ENCODE measurements at places on chromosomes 5 and 9.

DNA sequence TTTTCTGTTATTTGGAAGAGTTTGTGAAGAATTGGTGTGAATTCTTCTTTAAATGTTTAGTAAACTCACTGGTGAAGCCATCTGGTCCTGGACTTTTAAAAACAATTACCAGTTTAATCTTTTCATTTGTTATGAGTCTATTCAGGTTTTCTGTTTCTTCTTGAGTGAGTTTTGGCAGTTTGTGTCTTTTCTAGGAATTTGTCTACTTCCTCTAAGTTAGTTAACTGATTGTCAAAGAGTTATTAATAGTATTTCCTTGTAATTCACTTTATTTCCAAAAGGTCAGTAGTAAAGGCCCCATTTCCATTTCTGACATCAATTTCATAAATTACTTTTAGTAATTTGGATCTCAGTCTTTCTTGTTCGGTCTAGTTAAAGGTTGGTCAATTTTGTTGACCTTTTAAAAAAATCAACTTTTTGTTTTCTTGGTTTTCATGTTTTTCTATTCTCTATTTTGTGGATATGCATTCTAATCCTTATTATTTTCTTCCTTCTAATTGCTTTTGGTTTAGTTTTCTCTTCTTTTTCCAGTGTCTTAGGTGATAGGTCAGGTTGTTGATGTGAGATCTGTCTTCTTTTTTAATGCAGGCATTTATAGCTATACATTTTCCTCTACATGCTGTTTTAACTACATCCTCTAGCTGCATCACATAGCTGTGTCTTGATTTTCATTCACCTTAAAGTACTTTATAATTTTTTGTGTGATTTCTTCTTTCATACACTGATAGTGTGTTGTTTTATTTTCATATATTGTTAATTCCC is 7.3 kb upstream of the SMIM3 start:
- no peak for DNase-seq

DNA sequence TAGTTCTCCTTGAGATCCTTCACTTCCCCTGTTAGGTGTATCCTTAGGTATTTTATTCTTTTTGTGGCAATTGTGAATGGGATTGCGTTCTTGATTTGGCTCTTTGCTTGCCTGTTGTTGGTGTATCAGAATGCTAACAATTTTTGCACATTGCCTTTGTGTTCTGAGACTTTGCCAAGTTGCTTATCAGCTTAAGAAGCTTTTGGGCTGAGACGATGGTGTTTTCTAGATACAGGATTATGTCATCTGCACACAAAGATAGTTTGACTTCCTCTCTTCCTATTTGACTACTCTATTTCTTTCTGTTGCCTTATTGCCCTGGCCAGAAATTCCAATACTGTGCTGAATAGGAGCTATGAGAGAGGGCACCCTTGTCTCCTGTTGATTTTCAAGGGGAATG is 609.4 kb upstream of the COX7C start:
- DNase-seq = no peak

DNA sequence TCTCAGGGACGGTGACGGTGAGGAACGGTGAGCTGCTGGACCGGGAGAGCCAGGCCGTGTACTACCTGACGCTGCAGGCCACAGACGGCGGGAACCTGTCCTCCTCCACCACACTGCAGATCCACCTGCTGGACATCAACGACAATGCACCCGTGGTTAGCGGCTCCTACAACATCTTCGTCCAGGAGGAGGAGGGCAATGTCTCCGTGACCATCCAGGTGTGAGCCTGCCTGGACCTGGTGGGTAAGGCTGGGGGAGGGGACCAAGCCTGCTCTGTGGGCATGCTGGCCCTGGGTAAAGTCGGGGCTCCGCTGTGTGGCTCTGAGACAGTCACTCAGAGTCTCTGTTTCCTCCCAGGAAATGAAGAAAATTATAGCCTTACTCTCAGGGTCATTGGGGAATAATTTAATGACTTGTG is 29.3 kb downstream of the CDHR2 start:
- no peak for DNase-seq

DNA sequence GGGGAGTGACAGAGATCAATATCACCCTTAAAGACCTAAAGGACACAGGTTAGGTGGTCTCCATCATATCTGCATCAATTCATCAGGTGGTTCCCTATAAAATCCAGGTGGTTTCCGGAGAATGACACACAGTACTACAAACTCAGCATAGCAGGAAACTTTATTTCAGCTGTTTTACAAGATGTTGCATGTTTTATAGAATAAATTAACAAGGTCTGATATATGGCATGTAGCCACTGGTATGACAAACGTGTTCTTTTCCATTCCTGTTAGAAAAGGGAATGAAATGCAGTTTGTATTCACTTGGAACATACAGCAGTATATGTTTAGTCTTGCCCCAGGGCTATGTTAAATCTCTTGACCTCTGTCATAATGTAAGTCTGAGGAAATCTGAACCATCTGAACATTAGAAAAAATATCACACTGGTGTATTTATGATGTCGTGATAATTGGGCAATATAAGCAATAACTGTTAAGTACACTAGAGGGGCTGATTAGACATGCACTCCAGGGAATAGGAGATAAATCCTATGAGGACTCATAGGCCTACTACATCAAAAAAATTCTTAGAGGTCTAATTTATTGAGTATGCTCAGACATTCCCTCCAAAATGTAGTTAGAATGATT is 42.2 kb upstream of the TNFSF8 start:
- DNase-seq = no peak

DNA sequence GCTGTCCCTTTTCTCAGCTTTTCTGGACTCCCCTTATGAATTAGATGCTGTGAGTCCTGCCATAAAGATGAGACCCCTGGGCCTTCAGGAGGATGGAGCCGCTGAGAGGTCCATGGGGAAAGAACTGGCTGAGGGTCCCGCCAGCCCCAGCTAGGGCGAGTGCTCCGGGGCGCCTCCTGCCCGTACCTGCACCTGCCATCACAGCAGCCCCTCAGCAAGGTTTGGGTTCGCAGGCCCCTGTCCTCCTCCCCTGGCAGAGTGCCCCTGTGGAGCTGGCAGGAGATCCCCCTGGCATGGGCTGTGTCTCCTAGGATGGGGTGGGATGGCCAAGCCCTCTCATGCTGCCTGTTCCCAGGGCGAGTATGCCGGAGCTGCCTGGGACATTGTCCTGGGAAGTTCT is 64.2 kb downstream of the COL5A1 start:
- DNase-seq = no peak

- DNase-seq = no peak
Measured at GRCh38 chr9:27659571-27659970, 86.3 kb upstream of the C9orf72 start.

DNA sequence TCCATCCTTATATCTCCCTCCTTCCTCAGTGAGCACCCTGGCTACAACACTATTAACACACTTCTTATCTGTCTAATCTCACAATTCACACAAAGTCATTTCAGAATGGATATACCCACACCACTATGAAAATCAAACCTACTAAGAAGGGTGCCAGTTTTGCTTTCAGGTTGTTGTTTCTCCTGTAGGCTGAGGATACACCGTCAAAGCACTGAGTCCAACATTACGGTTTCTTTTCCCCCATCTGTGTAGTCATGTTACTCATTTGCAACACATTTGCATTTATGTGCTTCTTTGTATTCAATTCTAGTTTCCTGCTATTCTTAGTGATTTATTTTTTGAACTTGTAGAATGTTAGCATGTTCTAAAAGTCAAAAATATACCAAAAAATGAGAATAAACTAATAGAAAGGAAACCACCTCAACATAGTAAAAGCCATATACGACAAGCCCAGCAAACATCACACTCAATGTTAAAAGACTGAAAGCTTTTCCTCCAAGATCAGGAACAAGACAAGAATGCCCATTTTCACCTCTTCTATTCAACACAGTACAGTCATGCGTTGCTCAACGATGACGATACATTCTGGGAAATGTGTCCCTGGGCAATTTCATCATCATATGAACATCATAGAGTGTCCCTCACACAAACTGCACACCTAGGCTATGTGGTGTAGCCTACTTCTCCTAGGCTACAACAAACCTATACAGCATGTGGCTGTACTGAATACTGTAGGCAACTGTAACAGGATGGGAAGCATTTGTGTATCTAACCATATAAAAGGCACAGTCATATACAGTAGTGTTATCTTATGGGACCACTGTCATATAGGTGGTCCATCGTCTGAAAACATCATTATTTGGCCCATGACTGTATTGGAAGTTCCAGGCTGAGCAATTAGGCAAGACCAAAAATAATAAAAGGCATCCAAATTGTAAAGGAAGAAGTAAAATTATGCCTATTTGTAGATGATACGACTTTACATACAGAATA is 6.3 kb downstream of the ROR2 start:
- no peak for DNase-seq

DNA sequence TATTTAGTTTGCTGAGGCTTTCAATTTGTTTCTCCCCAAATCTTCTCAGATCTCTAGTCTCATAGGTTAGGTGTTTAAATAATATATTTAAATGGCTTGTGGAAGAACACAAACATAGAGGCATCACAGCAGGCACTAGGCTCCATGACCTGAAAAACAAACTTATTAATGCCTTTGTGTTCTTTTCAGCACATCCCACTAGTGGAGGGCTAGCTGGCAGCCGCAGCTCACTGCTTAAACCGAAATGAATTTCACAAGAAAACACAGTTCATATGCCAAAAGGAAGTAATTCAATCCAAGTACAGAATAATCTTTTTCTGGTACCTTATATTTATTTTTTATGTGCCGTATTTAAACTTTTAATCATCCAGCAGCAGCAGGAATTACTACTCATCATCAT is 382.5 kb downstream of the PLK2 start:
- no peak for DNase-seq

DNA sequence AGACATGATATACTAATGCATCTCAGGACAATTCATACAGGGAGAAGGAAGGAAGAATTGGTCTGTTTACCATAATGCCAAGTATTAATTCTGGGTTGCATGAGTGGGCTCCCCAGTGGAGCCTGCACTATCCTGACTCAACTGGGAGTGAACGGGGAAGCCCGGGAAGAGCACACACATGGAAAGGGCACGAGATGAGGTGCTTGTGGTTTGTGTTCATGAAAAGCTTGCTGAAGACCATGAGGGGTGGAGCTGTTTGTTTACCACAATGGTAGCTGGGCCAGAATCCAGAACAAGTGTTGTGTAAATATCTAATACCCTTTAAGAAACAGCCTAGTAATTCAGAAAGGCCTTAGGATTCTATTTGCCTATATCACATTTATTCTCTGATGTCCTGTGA is 44.6 kb downstream of the POC5 start:
- no peak for DNase-seq

DNA sequence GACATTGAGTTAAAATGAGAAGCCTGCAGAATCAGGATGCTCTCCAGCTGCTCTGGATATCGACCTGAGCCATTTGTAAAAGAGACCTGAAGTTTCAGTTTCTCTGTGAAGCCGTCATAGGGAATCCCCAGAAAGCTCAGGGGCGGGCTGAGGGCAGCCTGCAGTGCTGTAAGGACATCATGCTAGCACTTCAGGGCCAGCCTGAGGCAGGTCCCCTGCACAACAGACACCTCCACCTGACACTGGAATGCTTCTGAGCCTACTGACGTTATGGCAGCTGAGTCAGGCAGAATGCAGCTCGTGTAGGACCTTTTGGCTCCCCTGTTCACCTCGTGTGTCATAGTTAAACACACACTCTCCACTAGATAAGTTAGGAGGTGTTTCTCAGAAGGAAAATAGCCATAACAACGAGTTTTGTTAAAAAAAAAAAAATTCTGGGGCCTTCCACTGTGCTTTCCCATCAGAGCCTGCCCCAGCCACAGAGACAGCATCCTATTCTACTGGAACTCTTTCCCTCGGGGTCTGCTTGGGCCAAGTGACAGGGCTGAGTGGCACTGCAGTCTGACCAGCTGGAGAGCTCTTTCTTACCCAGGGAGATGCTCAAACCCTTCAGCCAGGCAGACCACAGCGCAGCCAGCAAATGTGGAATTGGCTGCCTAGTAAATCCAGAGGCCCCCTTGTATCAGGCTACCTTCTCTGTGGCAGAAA is 354.9 kb downstream of the DIRAS2 start:
- DNase-seq = no peak

DNA sequence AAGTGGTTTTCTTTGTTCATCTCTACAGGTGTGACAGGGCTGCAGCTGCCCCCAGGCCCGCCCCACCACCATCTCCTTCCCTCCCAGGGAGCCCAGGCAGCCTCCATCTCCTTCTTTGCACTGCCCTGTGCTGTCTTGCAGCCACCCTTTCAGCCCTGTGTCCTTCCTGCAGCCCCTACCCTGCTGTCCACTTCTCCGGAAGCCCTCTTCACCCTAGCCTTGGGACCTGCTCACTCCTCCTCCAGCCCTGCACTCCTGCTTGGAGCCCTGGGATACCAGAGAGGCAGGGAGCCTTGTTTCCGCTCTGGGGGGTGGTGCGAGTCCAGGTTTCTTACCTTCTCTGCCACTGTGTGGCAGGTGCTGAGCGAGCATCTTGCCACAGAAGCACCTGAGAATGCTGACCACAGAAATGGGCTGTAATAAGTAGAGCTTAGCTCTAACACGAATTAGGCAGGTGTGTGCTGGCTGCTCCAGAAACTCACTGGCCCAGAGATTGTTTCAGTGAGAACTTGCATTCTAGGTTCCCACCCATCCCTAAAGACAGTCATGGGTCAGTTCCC is 51.3 kb upstream of the GADD45G start:
- no peak for DNase-seq

GRCh38 chr5:94577466-94578245 is 40.7 kb downstream of the KIAA0825 start:
- no peak for DNase-seq

- DNase-seq = no peak
Measured at GRCh38 chr5:62649476-62650113, 71.0 kb downstream of the LRRC70 start.

GRCh38 chr9:14585730-14586473 is 107.3 kb downstream of the ZDHHC21 start:
- no peak for DNase-seq

GRCh38 chr5:45372629-45373028 is 323.6 kb downstream of the HCN1 start:
- DNase-seq = no peak

GRCh38 chr5:163458778-163459385 is 1.0 kb downstream of the NUDCD2 start:
- DNase-seq = no peak

DNA sequence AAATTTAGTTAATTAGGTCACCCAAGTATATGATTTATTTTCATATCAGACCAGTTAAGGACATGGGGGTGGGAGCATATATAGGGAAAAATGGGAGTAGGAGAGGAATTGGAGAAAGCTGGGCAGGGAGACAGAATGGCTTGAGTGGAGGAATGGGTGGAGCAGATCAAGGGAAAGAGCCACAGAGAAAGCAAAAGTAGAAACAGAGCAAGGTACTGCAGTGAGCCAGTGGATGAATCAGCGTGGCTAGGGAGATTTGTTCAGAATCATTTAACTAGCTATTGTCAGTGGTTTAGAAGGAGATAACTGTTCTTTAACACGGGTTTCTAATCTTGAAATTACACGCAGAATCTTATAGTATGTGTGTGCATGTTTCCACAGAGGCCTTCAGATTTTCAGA is 37.4 kb downstream of the SNX24 start:
- DNase-seq = no peak

- no peak for DNase-seq
Measured at GRCh38 chr5:148482196-148482595, 98.4 kb downstream of the FBXO38 start.

Data from stimulated activated CD4-positive, alpha-beta T cell treated with anti-CD3 and anti-CD28 coated beads, Interleukin-1b, Interleukin-23, amount 100 ng/mL, for 1 hour (primary cell).